ENCODE measurements at places on chromosomes 11 and 22. TPM values are rescaled to one million over a fixed set of nuclear protein-coding genes. Genes with fewer than 3 reads are reported as not detected.

GRCh38 chr11:57896361-57897145 lies 127.1 kb upstream of the OR9Q1 start:
- DNase-seq = no peak

SLC6A5 gene
- polyA plus RNA-seq = not detected

DNA sequence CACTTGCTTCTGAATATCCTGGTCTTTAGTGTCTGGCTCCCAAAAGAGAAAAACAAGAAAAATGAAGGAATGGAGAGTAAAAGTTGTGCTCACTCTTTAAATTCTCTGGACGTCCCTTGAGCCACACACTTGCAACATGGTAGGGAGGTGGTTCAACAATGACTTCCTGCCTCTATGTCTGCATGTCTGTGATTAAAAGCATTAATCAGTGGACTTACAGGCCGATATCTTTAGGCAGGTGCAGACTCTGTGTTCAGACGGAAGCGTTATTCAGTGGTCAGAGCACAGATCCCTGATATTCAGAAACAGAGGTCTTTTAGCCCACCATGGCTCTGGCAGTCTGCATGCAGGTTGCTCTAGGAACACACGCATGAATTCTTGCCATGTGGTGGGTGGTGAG lies 1920.0 kb upstream of the RAG2 start:
- no peak for DNase-seq

DNA sequence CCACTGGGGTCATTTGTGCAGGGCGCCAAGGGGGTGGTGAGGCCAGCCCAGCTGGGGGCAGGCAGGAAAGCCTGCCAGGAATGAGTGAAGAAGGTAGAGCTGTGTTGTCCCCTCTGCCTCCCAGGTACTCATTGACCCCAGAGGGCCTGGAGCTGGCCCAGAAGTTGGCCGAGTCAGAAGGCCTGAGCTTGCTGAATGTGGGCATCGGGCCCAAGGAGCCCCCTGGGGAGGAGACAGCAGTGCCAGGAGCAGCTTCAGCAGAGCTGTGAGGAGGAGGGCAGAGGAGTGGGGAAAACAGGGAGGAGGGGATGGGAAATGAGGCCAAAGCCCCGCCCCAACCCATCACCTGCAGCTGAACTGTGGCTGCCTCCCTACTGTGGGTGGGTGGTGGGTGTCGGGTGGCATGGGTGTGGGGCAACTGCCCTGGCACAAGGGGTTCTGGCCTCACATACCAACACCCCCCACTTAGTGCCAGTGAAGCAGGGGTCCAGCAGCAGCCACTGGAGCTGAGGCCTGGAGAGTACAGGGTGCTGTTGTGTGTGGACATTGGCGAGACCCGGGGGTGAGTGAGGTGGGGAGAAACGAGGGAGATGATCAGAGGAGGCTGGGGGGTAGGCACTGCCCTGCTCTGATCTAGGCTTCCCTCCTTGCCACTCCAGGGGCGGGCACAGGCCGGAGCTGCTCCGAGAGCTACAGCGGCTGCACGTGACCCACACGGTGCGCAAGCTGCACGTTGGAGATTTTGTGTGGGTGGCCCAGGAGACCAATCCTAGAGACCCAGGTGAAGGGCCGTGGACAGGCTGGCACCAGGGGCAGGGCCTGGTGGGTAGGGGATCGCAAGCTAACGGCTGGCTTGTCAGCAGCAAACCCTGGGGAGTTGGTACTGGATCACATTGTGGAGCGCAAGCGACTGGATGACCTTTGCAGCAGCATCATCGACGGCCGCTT lies 3.0 kb downstream of the MUS81 start:
- DNase-seq = no peak

- DNase-seq = no peak
Observed at GRCh38 chr22:37426706-37427134, 559 bp downstream of the ELFN2 start.

DNA sequence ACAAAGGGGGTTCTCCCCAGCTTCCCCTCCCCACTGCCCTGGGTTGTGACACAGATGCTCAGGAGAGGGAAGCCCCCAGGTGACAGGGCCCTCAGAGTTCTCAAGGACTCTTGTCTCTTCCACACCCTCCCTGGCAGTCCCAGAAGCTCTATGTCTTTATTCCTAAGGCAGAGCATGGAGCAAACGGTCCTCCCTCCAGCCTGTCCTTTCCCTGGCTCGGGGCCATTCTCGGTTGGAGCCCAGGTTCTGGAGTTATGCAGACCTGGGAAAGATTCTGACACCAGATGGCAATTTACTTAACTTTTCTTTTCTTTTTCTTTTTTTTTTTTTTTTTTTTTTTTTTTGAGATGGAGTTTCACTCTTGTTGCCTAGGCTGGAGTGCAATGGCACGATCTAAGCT lies 186.6 kb downstream of the CEP164 start:
- DNase-seq = no peak

- no peak for DNase-seq
Observed at GRCh38 chr11:32575070-32575469, 8.6 kb upstream of the EIF3M start.

AMPD3 gene
- 2.4 TPM for polyA plus RNA-seq

FOLR2 gene
- 31.9 TPM for polyA plus RNA-seq

- no peak for DNase-seq
Observed at GRCh38 chr11:34339149-34340064, 18.4 kb downstream of the ABTB2 start.

DNA sequence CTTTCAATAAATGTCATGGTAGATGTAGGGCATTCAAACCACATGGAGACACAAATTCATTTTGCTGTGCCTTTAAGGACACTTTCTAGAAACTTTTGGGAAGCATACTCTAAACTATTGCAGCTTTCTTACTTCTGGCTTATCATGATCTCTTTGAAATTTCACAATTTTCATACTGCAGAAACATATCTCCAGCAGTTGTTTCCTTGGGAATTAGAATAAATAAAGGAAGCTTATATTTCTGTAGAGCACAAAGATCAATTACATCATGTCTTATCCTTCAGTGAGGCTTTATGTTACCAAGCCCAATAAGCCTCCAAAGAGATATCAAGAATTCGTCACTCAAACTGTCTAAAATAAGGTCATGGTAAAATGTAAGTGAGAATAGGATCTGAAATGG lies 74.5 kb upstream of the RAB38 start:
- no peak for DNase-seq

DNA sequence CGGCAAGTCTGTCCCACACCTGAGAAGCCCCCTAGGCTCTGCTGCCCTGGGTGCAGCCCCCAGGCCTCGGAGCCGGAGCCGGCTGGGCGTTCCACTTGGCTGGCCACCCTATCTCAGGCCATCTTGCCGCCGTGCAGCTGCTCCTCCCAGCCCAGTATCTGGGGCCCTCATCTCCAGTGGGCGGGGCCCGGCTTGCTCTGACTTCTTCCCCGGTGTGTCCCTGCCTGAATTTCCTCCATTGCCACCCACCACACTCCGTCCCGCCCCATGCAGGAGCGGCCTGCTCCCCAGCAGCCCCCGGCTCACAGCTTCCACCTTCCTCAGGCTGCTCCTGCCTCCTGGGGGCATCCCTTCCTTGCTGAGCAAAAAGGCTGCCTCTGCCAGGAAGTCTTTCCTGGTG lies 46.6 kb downstream of the WNT7B start:
- DNase-seq = peak; percentile 15

GRCh38 chr11:96311120-96311568 lies 31.9 kb downstream of the MAML2 start:
- no peak for DNase-seq

- no peak for DNase-seq
Observed at GRCh38 chr11:78752494-78752893, 177.8 kb upstream of the NARS2 start.

DNA sequence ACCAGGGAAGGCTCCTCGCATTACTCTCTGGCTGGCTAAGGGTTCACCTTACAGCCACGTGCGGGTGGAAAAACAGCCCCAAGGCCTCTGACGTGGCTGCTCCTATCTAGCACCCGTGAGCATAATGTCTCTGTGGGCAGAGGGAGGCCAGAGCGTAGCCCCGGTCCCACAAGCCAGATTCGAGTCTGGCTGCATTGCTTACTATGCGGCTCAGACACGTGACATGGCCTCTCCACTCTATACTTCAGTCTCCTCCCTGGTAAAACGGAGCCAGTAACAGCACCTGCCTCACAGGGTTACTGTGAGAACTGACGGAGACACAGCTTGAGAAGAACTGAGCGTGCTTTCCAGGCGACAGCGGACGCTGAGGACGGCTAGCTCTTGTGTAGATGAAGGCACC lies 105.8 kb upstream of the BID start:
- no peak for DNase-seq

GRCh38 chr11:93986716-93987115 lies 34.4 kb upstream of the HEPHL1 start:
- DNase-seq = peak; percentile 13

BCO2 gene
- 2.8 TPM for polyA plus RNA-seq
